Fibroblast of lung (primary cell): ENCODE measurements at places on chromosomes 2 and 18. TPM values are rescaled to one million over a fixed set of nuclear protein-coding genes. Genes with fewer than 3 reads are reported as not detected.

The ZDBF2 gene
- 11.6 TPM in 2 replicates for total RNA-seq

The SH3RF3 gene
- total RNA-seq = 6.7 and 10.1 TPM in 2 replicates

The NMUR1 gene
- total RNA-seq = under 0.01 and 0.50 TPM in 2 replicates

The DSG4 gene
- total RNA-seq = not detected in 2 replicates

The MOCOS gene
- total RNA-seq = 9.0 and 13.9 TPM in 2 replicates

The GREB1 gene
- 0.51 and 2.0 TPM in 2 replicates for total RNA-seq

The SALL3 gene
- not detected in 2 replicates for total RNA-seq

The SERPINB11 gene
- total RNA-seq = not detected in 2 replicates

The RAB6D gene
- under 0.01 TPM in 1 of 2 replicates, not detected in the other for total RNA-seq

The POTEJ gene
- not detected in 2 replicates for total RNA-seq

The MARS2 gene
- 3.3 TPM in 2 replicates for total RNA-seq

The ANKRD29 gene
- 4.1 and 6.9 TPM in 2 replicates for total RNA-seq

The AQP12B gene
- total RNA-seq = not detected in 2 replicates

The REG1A gene
- not detected in 2 replicates for total RNA-seq

The MOGAT1 gene
- total RNA-seq = not detected in 2 replicates

The EHBP1 gene
- total RNA-seq = 126 and 129 TPM in 2 replicates

The POU3F3 gene
- total RNA-seq = not detected in 2 replicates
